Activated T-cell treated with anti-CD3 and anti-CD28 coated beads for 1 hour (primary cell): ENCODE measurements at places on chromosomes 2 and 18.

DNA sequence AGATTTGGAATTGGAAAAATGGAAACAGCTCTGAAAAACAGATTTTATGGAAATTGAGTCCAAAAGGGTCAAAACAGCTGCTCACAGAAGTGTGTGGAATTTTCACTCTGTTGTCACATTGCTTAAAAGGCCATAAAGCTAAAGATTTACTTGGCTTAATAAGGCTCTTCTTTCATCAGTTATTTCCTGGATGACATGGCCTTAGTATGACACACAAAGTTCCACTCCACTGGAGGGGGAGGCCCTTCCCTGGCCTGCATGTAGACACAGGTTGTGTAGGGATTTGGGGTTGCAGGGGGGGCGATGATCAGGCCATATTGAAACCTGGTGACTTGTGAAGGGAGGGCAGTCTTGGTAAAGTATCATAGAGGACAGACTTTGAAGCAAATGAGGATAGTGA, 34.0 kb downstream of the TMEM185B start:
- no peak for DNase-seq

DNA sequence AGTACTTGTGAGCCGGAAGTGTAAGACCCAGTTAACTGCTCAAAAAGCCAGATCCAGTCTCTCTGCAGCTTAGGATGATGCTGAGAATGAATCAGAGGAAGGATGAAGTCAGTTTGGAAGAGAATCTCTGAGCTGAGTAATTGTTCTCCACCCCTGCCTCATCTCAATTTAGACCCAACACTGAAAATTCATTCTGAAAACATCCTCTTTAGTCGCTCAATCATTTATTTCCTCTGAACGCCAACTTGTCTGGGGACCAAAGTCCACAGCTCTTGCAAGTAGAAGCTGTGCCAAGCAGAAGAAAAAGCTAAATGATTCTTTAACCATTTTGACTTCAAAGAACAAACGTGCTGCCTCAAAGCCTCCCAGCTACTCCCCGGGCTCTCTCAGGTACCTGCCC, 177.1 kb upstream of the KLHL29 start:
- DNase-seq = no peak

GRCh38 chr2:174633623-174633930, 36.0 kb upstream of the WIPF1 start:
- DNase-seq = no peak

DNA sequence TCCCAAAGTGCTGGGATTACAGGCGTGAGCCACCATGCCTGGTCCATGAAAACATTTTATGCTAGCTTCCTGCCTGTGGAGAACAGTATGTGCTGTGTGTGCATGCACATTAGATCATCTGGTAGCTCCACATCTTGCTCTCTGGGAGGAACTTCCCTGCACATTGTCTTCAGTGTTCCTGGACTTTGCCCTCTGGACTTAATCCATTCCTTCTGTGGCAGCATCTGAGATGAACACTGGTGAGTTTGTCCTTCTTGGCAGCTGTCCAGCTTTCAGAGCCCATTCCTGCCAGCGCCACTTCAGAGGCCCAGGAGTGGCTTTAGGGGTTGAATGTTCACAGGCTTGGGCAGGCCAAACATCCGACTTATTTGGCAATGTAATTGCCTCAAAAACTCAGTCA, 65.2 kb downstream of the POU3F3 start:
- DNase-seq = no peak

- no peak for DNase-seq
These were observed 96.9 kb downstream of the HNRNPLL start for GRCh38 chr2:38505779-38506178.

DNA sequence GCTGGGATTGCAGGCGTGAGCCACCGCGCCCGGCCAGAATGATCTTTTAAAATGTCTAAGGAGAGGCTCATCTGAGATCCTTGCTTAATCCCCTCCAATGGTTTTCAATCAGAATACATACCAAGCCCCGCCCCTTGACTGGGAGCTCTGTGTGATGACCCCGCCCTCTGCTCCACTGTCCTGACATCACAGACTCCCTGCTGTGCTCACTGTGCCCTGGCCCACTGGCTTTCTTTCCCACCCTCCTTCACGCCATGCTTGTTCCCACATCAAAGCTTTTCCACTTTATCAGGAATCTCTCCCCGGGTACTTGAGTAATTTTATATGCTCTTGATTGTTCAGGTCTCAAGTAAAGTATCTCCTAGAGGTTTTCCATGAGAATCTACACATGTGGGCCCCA, 762.3 kb upstream of the ID2 start:
- no peak for DNase-seq
